Left ventricle myocardium inferior (tissue), 1 donor: ENCODE measurements at places on chromosomes 4 and X.

DNA sequence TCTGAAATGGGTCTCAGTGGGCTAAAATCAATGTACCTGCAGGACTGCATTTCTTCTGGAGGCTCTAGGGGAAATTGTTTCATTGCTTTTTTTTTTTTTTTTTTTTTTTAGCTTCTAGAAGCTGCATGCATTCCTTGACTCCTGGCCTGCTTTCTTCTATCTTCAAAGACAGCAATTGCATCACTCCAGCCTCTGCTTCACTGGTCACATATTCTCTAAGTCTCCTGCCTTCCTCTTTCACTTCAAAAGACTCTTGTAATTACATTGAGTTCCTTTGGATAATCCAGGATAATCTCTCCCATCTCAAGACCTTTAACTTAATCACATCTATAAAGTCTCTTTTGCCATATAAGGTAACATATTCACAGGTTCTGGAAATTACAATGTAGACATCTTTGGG is 11.3 kb upstream of the PCYT1B start:
- no peak for DNase-seq

DNA sequence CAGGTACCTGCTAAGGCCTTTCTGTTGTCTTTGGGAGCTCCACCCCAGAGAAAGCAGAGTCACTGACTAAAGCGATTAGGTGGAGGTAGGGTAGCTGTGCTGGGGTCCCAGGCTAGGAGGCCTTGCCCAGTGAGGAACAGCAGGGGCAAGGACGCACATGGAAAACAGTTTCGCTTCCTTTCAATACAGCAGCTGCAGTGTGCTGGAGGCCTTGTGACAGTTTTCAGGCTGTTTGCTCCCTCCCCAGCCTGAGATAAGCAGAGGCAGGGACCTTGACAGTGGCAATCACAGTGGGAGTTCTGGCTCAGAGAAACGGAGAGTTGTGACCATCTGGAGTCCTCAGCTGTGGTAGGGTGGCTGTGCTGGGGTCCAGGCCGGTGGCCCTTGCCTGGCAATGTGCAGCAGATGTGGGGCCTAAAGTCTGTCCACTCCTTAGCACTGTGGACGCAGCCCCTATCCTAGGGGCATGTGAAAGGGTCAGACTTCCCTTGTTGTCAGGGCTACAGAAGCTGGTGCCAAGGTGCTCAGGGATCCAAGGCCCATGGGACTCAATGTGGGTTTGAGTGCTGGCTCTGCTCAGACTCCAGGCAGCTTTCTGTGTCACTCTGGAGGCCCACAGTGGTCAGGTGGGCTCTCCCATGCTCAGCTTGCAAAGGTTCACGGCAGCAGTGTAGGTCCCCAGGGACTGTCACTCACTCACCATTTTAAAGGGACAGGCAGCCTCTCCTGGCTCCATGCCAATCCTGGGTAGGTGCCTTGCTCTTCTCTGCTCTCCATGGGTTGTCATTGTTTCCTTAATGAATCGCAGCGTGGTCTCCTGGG is 534.9 kb upstream of the FMR1 start:
- no peak for DNase-seq

DNA sequence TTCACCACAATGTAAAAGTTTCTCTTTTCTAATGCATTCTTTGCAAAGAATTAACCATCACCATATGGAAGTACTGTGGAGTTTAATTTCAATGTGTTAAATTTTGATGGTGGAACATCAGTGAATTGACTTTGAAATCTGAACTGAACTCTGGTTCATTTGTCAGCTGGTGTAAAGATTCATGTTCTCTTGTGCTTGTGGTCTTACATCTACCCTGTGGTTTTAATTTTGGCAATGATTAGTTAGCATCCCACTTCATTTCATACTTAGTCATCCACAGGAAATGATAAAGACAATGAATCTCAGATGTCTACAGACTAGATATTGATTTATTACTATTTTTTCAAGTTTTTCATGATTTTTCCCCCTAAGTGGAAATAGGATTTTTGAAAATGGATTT is 77.8 kb downstream of the GRID2 start:
- no peak for DNase-seq

- peak; percentile 15 for DNase-seq
Observed at GRCh38 chrX:109886122-109886761, 116.7 kb upstream of the TMEM164 start.

DNA sequence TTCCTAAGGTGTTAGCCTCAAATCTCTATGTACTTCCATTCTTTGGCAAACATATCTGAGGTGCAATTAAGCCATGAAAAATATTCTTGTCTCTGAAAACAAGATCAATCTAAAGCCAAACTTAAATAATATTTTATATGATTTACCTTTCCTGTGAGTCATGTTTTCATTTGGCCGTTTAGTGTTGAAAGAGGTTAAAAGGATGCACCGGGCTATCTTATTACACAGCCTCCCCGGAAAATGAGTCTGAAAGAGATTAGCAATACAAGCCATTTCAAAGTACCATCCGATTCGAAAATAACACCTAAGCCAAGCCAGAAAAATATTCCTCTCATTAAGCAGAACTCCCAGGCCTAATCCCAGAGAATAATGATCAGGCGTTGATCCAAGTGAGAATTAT is 161.5 kb upstream of the EPHA5 start:
- DNase-seq = no peak

GRCh38 chr4:170015285-170015684 is 10.9 kb downstream of the MFAP3L start:
- DNase-seq = no peak

- DNase-seq = no peak
Observed at GRCh38 chr4:106773076-106773905, 262.8 kb downstream of the DKK2 start.

DNA sequence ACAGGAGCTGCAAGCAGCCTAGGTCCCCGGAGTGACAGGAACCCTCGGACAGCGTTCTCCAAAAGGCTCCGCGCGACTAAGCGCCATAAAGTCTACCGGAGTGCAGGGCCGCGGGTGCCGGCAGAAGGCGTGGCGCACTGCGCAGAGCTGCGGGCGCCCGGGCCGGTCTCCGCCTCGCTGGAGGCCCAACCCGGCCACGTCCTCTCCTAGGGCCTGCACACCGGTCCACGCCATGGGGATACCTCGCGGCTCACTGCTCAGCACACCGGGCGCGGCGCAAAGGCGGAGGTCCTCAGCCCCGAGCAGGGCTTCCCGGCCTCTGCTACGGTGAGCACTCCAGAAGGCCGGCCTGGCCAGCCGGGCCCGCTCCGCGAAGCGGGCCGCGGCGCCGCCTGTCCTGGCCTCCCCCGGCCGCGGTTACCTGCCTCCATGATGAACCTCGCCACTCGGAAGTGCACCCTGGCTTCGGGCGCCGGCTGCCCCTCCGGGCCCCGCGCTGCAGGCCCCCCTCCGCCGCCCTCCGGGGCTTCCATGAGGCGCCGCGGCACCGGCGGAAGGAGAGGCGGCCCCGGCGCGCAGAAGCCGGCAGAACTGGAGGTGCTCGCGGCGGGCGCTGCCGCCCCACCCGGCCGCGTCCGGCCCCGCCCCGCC is at the start of gene CCNQ:
Gene CCNQ, minus strand, starts transcription at position 599 of the 651 bp plus-strand sequence. Its CDS starts 66 bp downstream, at position 533.
- DNase-seq = no peak

DNA sequence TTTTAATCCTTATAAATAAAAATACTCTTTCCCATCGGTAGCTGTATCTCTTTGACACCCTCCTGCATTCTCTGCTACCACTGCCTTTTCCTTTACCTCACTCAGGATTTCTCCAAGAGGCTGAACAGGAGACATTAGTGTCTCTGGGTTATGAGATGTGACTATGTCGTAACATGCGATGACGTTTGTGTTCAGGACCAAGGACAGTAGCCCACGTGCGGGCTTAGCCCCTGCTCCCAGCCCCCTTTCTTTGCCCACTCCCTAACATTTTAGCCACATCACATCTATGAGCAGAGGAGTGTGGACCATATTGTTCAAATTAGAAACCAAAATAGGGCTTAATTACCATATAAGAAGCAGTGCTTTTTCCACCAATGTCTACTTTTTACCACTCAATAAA is 369.3 kb downstream of the FBXW7 start:
- no peak for DNase-seq

GRCh38 chr4:22848332-22848731 is 155.6 kb downstream of the GBA3 start:
- no peak for DNase-seq

DNA sequence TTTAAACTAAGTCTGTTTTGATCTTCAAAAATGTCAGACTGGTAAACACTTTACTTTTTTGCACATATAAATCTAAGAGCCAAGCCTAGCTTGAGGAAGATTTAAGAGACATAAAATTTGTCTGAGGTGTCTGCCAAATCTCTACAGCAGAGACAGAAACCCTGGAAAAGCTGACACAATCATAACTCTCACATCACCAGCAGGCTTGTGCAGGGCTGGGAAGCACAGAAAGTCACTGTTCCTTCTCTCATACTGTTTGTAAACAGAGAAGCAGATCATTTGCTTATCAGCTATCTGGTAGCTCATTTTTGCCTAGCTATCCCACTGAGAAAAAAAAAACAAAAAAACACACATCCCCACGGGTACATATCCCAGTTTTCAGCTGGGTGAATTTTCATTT is 7.0 kb downstream of the ENOX2 start:
- DNase-seq = no peak
